ENCODE measurements at places on chromosomes 1 and 21.

DNA sequence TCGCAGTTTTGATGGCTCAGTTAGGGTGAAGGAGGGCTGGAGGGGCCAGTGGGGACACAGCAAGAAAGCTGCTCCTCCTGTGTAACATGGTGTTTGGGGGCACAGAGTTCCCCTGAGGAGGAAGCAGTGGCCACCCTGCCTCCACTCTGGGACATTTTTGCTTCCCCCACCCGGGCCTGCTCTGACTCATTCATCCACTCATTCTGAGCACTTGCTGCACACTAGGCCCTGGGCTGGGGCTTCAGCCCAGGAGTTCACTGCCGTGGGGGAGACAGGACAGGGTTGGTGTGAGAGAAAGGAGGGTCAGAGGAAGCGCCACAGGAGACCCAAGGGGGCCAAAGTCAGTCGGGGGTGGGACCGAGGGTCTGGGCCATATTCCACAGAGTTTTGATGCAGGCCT lies 41.4 kb upstream of the ACOT11 start:
- no peak for DNase-seq

DNA sequence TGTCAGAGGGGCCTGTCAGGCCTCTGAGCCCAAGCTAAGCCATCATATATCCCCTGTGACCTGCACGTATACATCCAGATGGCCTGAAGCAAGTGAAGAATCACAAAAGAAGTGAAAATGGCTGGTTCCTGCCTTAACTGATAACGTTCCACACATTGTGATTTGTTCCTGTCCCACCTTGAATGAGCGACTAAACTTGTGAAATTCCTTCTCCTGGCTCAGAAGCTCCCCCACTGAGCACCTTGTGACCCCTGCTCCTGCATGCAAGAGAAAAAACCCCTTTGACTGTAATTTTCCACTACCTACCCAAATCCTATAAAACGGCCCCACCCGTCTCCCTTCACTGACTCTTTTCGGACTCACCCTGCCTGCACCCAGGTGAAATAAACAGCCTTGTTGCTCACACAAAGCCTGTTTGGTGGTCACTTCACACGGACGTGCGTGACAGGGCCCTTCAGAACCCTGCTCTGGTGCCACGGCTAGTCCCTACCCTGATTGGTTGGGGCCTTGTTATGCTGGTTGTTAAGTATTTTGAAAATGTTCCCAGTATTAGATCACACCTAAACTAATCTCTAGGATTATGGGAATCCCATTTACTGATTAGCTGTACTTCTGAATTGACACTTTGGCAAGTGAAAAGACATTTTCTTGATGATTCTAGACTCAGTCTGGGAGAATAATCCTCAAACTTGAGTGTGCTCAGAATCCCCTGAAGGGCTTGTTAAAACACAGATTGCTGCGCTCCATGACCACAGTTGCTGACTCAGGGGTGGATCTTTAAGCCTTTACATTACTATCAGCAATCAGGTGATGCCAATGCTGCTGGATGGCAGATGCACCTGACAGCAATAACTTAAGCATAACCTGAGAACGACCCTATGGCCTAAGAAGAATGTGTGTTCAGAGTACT lies 28.8 kb upstream of the SPATA6 start:
- DNase-seq: no peak

DNA sequence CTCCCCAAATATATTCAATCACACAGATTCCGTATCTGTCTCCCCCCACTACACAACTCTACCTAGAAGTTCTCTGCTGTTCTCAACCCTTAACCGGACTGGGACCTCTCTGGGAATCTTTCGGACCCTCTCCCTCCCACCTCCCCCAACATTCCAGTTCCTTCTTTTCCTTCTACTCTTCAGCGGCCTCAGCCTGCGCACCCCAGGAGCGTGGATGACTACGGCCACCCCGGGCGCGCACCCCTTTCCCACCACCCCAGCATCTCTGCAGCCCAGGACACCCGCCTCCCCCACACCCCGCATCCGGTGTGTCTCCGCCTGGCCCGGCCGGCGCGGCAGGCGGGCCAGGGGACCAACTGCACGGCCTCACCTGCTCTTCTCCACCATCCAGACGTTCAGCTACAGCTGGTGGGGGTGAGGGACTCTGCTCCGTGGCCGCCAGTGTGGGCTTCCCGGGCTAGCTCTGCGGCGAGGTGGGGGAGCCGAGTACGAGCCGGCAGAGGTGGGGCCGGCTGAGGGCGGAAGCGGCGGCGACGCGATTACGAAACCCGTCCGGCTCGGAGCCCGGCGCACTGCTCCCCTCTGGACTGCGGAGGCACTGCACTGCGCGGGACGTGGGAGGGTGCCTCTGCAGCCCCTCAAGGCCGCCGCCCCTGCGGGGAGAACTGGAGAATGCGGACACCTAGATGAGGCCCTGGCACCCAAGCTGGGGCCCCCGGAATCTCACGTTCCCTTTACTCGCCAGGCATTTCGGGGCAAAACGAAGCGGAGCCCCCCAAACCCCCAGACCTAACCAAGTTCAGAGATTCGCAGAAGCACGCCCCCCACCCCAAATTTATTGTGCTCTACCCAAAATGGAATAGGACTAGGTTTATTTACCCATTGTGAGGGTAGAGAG lies at the start of gene CDC42SE1:
Gene CDC42SE1 (minus strand): TSS at position 514 of the 898 bp plus-strand sequence. CDS start 3,892 bp downstream, outside the sequence.
- peak; percentile 63 for DNase-seq

DNA sequence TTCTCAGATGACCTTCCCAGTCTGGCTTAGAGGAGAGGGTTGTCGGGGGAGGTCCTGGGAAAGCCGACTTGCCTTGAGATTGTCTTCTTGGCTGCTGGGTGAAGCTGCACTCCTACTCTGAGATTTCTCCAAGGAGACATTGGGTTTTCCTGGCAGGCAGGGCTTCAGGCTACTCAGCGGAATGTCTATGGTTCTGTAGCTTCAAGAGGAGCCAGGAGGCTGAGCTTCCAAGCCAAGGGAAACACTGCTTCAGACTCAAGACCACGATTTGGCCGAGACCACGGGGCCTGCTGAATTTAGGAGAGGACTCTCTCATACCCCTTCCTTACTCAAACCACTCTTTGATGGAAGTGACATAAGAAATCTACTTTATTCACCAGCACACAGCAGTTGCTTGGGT lies 67.8 kb downstream of the NTMT2 start:
- no peak for DNase-seq

DNA sequence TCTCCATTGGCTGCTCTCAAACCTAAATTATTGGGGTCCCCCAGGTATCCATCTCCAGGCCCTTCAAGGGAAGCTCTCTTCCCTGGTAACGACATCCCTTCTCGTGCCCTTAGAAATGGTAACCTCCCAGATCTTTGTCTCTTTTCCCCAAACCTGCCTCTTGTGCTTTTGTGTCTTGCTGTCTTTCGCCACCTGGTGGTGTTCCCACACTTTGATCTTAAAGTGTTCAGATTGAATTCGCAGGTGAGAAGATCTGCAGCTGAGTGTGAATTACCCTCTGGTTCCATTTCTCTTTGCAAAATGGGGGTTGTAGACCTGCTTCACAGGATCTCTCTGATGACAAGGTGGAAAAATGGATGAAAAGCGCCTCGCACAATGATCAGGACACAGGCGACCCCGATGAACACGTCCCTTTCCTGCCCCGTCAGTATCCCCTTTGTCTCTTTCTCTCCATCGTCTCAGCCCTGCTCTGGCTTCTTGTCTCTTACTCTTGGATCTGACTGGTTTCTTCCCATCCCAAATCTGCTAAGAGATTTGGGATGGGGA lies 53.1 kb downstream of the DOP1B start:
- DNase-seq: no peak

GRCh38 chr1:39800471-39800835 lies 11.8 kb upstream of the BMP8B start:
- DNase-seq: no peak

DNA sequence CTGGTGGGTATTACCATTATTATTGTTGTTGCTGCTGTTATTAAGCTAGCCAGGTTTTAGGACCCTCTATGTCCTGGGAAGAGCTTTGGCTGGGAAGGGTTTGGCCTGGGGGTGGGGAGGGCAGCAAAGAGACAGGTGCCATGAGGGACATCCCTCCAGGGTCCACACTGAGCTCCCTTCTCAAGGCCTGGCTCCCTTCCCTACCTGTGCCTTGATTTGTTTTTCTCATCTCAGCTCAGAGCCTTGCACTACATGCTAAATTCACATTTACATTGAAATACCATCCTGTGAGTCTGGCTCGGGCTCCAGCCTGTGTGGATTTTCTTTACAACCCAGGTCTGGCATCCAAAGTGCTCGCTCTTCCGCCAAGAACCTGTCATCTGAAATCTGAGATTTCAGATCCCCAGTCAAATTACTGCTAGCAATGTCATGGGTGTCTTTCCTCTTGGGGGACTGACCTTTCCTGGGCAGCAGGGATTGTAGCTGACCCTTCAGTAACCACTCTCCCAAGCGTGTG lies 536.3 kb downstream of the PTPRU start:
- no peak for DNase-seq

GRCh38 chr21:35606146-35606545 lies 454.2 kb downstream of the SETD4 start:
- no peak for DNase-seq

DNA sequence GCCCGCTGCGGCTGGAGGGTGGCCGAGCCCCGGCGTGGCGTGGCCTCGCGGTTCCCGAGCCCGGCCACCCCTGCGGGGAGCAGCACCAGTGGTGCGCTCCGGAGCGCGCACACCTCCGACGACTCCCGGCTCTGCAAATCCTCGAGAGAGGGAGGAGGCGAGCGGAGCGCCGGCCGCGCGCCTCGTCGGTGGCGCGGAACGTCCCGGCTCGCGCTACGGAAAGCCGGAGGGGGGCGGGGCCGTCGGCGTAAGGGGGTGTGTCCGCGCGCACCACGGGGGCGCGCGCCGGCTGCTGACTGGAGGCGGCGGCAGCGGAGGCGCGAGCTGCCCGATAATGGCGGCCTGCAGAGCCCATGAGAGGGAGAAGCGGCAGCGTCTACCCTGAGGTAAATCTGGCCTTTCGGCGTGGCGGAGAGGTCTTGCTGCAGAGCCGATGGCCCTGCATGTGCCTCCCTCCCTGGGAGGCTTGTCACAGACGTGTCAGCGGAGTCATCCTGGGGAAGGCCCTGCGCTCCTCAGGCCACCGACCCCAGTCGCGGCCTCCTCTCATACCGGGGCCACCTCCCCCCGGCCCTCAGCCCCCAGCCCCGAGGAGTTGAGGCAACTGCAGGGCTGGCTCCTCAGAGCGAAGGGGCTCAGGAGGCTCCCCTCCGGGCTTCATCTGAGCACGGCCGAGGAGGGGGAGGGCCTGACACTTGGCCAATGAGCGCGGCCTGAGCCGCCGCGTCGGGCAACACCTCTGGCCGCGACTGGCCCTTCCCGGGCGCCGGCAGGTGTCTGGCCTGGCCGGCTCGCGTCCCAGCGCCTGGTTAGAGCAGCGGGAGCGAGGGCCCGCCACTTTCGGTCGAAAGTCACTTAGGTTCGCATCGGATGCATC lies at the start of gene PDIK1L:
Gene PDIK1L (plus strand): TSS at position 295 of the 877 bp plus-strand sequence. CDS start 2,485 bp downstream, outside the sequence.
- peak; percentile 82 for DNase-seq

- DNase-seq: no peak
These were observed 228.7 kb upstream of the CAMK1G start for GRCh38 chr1:209354840-209355165.

GRCh38 chr1:153577624-153578051 lies 12.0 kb upstream of the S100A2 start:
- DNase-seq: no peak

DNA sequence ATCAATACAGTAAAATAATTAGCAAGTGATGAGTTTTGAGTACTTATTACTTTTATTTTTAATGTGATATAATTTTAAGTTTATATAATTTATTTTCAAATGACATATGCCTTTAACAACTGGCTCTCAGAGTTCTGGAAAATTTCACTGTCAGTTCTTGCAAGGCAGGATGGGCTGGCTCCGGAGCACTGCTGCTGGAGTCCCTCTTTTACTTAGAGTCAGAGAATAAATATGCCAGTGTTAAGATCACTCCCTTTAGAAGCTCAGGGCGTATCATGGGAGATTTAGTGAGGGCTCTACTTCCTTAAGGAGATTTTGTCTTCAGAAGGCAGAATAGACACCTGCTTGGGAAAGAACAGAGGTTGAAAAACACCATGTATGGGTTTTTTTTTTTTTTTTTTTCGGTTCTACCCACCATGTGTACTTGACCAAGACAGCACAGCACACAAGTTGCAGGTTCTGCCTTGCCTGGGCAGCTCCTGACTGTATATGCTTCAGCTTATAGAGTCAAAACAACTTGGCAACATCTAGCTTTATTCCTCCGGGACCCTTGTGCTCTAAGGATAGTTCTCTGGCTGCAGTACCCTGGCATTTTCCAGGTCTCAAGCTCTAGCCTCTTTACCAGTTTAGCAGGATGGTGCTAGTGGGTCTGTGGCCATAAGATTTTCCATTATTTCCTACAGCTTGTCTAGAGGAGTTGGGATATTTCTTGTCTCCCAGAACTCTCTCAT lies 29.7 kb upstream of the FMOD start:
- DNase-seq: no peak

DNA sequence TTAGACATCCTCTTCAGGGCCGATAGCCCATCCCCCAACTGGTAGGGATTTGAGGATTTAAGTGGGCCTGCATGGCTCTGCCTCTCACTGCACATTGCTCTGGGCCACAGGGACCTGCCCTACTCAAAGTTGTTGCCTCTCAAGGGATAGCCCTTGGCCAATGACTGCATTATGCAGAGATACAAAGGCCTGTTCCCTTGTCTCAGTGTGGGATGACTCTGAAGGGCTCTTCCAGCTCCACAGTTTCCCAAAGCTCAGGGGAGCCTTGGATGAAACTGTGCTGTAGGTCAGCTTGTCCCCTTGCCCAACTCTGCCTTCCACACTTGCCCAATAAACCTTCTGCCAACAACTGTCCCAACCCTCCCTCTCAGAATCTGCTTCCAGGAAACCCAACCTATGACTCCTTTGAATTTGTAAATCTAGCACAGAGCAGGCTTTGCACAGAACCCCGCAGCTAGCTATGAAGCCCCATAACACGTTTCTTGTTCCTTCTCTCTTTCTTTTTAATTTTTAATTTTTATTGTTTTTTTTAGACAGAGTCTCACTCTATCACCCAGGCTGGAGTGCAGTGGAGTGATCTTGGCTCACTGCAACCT lies 42.5 kb downstream of the SLC9C2 start:
- DNase-seq: no peak

GRCh38 chr1:172357753-172358385 lies 62.6 kb upstream of the C1orf105 start:
- DNase-seq: no peak

DNA sequence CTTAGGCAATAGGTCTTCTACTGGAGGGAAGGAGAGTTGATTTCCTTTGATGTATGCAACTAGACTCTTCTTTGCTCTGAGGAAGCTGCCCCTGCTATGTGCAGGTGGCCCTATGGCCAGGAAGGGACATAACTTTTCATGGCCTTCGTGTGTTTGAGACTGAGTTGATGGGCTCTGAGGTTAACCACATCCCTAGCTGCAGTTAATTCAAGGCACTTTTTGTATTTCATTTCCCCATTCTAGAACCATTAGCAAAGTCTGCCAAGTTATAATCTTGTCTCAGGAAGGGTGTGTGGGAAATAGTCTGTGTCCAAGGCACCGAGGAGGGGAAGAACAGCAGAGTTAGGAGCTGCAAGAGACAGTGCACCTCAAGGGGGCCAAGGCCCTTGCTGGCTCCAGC lies 2.5 kb downstream of the FCRL4 start:
- DNase-seq: no peak

- DNase-seq: no peak
These were observed 254.6 kb downstream of the COL11A1 start for GRCh38 chr1:102853701-102854187.

- no peak for DNase-seq
These were observed 1.2 kb upstream of the FAM43B start for GRCh38 chr1:20551161-20551560.

All from amygdala (tissue), 56 donors.